ENCODE measurements at places on chromosomes 6 and 20. TPM values are rescaled to one million over a fixed set of nuclear protein-coding genes. Genes with fewer than 3 reads are reported as not detected.
A peak's percentile ranks its signal among the peaks of the same experiment; 100 is the strongest.

Gene NDUFAF5
- total RNA-seq, result 9.9 TPM

- no peak for DNase-seq
These were observed 184.4 kb downstream of the ERMARD start for GRCh38 chr6:169935861-169936260.

GRCh38 chr6:68635706-68636513, 828 bp downstream of the ADGRB3 start:
- no peak for DNase-seq

DNA sequence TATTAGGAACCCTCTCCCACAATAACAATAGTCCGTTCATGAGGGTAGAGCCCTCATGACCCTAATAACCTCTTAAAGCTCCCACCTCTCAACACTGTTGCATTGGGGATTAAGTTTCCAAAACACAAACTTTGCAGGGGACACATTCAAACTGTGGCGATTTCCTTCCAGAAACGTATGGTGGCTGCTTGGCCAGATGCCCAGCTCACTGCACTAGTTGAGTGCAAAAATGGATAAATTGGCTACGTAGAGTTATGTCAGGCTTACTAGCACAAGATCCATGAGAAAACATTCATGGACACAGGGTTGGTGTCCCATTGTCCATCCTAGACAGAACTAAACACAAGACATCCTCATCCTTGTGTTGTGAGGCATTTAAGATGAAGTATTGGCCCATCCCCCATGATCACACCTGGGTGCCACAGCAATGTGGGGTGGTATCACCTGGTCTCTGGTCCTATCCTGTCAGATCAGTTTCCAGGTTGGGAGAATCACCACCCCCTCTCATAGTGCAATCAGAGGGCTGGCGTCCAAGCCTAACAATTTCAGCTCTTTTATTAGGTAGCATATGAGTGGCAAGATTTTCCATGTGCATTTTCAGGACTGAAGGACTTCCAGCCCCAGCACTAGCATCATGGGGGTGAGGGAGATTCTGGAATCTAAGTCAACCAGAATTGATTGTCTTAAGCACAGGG, 63.4 kb upstream of the ELOVL5 start:
- no peak for DNase-seq

Gene CEBPB
- total RNA-seq, result 83.4 TPM

- DNase-seq, result no peak
These were observed 8.2 kb upstream of the ADGRF4 start for GRCh38 chr6:47690214-47690613.

- no peak for DNase-seq
These were observed 72.5 kb downstream of the PPP1R3G start for GRCh38 chr6:5157621-5158138.

DNA sequence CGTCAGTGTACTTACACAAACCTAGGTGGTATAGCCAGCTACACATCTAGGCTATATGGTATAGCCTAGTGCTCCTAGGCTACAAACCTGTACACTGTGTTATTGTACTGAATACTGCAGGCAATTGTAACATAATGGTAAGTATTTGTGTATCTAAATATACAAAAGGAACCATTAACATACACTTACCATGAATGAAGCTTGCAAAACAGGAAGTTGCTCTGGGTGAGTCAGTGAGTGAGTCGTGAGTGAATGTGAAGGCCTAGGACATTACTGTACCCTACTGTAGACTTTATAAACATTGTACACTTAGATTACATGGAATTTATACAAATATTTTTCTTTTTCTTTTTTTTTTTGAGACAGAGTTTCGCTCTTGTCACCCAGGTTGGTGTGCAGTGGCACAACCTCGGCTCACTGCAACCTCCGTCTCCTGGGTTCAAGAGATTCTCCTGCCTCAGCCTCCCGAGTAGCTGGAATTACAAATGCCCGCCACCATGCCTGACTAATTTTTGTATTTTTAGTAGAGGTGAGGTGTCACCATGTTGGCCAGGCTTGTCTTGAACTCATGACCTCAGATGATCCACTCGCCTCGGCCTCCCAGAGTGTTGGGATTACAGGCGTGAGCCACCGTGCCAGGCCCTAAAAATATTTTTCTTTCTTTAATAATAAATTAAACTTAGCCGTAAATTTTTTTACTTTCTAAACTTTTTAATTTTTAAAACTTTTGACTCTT, 15.4 kb upstream of the KIAA1755 start:
- DNase-seq, result no peak

DNA sequence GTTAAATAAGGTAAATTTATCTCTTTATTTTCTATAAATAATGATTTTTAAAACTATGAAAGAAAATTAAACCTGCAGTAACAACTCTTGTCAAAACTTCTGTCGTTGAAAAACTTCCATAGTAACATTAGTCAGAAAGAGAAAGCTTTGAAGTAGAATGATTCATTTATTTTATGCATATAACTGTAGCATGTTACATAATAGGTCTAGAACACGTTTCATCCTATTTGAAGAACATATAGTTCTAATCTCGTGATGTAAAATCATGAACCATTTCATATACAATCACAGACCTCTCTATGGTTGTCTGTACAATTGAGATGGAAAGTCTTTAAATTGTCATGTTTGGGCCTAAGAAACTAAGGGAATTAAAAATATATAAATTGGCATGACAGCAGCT, 61.3 kb upstream of the MYLIP start:
- DNase-seq, result no peak

DNA sequence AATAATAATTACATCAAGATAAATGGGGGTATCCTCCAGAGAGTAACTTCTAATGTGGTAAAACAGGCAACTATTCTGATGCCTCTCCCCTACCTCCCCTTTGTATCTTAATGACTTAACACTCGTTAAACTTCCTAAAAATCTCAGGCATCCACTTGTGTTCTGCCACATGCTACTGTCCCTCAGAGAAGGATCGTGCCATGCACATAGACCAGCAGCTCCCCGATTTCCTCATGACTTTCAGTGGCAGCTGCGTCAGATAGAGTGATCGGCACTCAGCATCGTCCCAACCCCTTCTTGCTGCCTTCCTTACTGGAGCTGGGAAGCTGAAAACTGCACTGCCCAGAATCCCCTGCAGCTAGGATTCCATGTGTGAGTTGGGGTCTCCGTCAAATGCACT, 32.1 kb downstream of the RIPOR2 start:
- no peak for DNase-seq

DNA sequence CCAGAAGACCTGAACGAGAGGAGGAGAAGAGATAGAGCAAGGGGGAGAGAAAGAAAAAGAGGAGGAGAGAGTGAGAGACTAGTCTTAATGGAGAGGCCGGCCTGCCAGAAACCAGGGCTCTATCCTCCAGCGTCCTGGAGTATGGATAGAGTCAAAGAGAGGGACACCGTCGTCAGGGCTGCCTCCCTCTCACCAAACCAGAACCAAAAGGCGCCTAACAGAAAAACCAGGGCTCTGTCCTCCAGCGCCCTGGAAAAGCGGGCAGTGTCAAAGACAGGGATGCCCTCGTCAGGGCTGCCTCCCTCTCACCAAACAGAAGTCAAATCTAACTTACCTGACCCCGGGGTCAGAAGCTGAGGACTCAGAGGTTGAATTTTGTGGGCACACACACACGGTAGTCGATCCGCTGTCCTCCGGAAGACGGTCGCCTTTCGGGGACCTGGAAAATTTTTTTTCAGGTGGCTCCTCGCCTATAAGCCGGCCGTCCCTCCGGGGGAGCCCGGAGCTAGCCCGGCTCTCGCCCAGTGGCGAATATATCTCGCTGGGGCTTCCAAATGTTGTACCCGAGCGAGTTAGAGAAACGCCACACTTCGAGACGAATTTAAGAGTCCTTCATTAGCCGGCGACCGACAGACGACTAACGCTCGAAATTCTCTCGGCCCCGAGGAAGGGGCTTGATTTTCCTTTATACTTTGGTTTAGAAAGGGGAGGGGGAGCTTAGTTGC, 148.2 kb downstream of the TRIM27 start:
- no peak for DNase-seq

GRCh38 chr6:115120391-115120790, 777.6 kb upstream of the HS3ST5 start:
- DNase-seq, result no peak

Gene PHF20
- total RNA-seq, result 12.9 TPM

Gene SYNGAP1
- 5.8 TPM for total RNA-seq

Gene MYB
- total RNA-seq, result 0.37 TPM

Gene HLA-DRB5
- 9.8 TPM for total RNA-seq

Gene ANGPT4
- not detected for total RNA-seq

Gene COX4I2
- total RNA-seq, result 0.60 TPM

DNA sequence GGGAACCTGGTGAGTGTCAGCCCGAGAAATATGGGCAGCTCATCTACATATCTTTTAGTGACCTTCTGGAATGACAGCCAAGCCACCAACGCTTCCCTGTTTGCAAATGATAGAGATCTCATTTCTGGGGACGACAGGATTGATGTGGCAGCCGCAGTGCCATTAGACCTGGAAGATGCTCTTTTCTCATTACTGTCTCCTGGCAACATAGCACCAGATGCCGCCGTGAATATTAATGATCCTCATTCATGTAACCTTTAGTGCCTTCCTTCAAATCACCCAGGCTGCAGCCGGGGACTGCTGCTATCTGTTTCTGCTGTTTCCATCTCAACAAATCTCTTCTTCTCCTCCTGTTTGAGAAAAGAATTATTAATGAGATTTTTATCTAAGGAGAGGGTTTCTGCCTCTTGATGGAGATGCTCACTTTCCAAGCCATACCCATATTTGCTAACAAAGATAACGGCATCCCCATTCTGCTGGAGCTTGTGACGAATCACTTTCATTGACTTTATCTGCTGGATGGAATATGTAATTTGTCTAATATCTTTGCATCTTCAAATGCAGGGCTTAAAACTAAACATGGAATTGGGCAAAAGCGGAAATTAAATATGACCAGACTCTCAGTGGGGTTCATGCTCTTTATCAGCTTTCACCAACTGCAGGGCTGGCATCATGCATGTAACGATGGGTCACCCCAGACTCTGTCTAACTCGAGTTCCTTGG, 74.8 kb upstream of the KIF16B start:
- DNase-seq, result no peak

- DNase-seq, result no peak
These were observed 5.2 kb upstream of the ZC3H12D start for GRCh38 chr6:149489967-149490366.

Gene GNL1
- total RNA-seq, result 32.3 TPM

Gene WFDC2
- total RNA-seq, result 5.3 TPM

GRCh38 chr20:48718786-48719578, 108.8 kb downstream of the PREX1 start:
- no peak for DNase-seq

GRCh38 chr6:35496036-35496840, 641 bp downstream of the TEAD3 start:
- DNase-seq, result peak; percentile 74

GRCh38 chr6:57158658-57159057, 13.5 kb upstream of the BAG2 start:
- no peak for DNase-seq

DNA sequence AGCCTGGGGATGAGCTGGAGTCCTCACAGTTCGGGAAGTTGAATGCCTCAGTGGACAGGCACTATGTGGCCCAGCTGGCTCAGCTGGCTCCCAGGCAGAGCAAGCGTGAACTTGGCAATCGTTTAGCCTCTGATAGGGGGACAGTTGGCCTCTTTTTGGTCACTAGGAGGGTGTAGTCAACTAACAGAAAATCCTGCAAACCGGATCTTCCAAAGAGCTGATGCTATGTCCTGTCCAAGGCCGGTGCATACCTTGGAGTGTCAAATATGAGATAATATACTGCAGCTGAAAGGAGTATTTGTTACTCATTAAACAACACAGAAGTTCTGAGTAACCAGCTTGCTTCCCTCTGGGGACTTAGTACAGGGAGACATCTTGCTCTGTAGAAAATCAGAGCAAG, 126.2 kb upstream of the EXOC2 start:
- DNase-seq, result no peak

- DNase-seq, result no peak
These were observed 248.6 kb upstream of the SUPT3H start for GRCh38 chr6:45626087-45626891.

DNA sequence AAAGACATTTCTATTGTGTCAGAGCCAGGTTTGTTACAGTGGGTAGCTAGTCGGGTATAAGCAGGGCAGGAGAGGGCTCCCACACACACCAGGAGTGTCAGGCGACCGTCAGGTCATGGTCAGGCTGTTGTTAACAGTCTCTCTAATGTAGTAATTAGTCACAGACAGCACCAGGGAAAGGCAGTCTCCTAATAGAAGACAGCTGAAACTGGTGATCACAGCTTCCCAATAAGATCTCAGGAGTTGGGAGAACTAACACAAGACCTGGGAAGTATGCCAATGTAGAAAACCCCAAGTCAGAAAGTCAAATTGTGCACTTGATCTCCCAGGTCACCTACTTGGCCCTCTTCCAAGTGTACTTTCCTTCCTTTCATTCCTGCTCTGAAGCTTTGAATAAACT, 53.0 kb upstream of the GPR6 start:
- DNase-seq, result no peak

DNA sequence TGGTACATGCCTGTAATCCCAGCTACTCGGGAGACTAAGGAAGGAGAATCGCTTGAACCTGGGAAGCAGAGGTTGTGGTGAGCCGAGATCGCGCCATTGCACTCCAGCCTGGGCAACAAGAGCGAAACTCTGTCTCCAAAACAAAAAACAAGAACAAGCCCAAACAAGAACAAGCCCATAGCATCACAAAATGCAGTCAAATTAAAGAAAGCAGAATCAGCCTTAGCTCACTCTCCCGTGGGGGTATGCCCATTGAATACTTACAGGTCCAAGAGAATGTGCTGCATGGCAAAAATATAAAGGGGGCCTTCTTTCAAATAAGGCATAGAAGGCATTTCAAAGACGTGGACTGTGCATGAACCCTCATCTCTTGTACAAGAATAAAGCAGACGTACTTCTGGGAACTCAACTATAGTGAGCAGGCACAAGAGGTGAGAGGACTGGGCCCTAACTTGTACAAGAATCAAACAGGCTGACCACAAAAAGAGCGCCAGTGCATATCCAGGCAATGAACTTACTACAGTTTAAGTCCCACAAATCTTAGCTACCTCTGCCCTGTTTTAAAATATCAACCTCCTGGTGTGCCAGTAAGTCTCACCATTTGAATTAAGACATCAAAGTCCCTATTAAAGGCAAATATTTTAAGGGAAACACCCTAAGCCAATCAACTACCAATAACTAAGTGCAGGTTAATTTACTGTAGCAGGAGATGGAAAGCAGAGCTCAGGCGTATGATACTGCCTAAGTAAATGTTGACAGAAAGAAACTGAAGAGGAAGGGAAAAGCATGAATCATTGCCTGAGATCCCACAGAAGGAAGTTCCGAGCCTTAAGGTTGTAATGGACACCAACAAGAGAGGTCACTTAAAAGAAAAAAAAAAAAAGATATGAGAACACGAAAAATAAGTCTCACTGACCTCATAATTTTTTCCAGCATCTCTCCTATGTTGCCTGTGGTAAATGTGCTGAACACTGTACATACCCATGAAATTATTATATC, 37.4 kb downstream of the TOMM6 start:
- no peak for DNase-seq

DNA sequence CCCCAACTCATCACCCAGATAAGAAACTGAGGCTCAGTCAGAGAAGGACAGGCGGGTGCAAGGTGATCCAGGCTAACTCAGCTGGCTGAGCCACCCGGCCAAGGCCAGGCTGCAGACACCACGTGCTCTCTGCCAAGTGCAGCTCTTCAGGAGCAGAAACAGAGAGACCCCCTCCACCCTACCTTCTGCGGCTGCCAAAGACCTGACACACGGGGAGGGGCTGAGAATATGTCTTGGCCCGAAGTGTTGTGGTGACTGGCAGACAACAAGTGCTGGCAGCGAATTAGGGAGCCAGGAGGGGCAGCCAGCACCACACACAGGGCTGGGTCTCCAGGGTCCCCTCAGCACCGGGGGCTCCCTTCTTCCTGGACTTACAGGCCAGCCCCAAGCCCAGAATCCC, 22.5 kb downstream of the PREX1 start:
- no peak for DNase-seq

All from pancreas (tissue), 10 donors.